ENCODE measurements at places on chromosomes 7 and 10.

DNA sequence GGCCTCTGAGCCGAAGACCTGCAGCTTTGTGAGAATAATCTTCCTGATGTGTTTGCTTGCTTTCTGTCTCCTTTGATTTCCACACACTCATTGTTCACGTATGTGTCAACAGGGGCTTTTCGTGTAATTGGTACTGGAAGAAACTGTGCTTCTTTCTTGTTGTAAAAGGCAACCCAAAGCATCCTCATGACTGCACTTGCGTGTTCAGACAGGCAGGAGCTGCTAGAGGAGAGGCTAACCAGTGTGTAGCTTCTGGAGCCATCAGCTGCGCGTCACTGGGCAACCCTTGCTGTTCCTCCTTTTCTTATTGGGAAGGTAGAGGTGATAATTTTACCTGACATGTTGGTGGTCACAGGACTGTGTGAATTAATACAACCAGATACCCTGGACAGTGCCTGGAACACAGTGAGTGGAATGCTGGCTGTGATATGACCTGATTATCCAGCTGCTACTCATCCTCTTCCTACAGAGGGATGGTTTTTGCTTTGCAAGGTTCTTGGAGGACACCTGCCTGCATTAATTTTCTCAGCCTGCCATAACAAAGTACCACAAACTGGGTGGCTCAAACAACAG is 213.0 kb downstream of the ABCA13 start:
- no peak for DNase-seq

DNA sequence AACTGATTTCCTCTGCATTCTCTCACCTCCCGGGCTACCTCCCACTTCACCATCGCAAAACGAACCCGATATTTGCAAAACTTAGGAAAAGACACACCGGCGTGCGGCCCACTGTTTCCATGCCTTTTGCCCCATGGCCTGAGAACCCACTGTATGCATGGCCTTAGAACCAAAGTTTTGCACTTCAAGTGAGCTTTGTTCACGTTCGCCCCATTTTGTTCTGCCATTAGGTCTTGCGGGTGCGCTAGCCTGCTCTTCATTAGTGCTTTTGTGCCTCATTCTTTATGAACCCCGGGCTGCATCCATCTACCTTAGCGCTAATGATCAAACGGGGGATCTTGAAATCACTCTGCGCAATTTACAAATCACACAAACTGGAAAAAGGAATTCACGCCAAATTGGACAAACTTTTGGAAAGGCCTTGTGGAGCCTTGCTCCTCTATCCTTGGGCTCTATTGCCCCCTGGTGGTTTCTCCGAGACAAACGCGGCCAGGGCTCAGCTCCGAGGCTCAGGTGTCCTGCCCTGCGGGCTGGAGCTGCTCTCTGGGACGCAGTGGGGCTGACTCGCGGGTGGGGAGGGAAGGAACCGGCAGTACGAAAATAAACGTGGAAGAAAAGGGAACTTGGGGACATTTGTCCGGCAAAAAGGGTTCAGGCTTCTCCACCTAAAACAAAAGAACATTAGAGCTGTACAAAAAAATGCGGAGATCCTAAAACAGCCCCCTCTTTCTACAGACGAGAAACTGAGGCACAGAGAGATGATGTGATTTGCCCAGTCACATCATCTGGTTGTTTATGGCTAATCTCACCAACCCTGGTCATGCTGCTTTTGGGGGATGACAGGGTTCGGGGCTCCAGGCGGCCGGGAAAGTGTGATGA is 300.4 kb upstream of the NFE2L3 start:
- DNase-seq, result peak; percentile 95

- no peak for DNase-seq
Observed at GRCh38 chr10:117544711-117545140, 2.2 kb downstream of the EMX2 start.

DNA sequence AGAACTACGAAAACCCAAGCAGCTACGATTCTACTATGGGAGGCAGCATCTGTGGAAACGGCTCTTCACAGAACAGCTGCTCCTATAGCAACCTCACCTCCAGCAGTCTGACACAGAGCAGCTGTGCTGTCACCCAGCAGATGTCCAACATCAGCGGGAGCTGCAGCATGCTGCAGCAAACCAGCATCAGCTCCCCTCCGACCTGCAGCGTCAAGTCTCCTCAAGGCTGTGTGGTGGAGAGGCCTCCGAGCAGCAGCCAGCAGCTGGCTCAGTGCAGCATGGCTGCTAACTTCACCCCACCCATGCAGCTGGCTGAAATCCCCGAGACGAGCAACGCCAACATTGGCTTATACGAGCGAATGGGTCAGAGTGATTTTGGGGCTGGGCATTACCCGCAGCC is 81.6 kb upstream of the SAMD8 start:
- DNase-seq, result no peak

DNA sequence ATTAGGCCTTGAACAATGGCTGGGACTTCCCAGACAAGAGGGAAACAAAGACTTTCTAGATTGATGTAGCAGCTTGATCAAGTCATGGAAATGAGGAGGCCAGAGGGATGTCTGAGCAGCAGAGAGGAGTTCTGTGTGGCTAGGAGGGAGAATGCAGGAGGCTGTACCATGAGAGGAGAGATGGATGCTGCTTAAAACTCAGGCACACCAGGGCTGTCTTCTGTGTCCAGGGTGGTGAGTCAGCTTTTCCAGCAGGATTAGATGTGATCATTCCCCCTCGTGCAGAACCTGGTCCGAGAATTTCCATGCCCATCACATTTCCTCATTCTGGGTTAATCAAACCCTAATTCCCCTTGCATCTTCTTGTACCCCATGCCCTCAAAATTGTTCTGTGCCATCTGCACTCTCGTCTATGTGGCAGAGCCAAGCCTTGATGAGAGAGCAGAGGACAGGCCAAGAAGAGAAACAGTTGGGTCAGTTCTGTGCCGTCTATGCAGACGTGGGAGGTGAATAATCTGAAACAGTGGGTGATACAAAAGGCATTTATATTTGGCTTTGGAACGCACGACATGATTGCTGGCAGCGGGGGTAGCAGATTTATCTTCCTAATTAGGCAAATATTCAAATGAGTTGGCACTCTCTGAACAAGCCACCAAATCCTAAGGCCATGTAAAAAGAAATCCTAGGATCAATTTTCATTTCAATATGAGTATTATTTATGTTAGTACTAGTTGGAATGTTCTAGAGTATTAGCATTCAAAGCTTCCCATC is 160.7 kb downstream of the TMEM178B start:
- DNase-seq, result no peak

DNA sequence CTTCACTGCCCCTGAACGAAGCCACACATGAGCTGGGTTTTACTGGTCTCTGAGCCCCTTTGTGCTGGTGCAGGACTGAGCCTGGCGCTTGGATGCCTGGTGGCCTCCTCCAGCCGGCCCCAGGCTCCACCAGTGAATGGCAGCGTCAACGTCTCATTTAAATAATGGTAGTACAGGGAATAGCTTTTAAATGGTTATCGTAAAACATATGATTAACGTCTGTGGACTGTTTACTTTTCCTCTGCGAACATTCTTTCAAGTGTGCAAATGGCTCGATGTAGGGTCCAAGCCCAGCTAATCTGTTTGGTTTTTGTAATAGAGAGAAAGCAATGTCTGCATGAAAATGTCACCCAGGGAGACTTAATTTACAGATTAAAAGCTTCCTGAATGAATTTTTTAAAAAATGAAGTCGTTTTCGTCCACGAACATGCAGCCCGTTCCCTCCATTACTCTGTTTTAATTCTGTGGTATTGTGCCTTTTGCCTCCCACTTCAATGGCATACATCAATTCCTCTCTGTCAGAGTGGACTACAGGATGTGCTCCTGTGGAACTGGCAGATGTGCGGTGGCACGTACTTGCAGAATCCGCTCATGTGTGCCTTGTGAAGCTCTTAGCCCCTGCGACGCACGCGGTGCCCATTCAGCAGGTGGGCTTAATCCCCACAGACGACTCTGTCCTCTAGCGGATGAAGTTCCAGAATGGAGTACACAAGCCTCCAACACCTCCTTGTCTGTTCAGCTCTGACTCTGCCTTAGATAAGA is 192.7 kb downstream of the TCF7L2 start:
- no peak for DNase-seq

- DNase-seq, result no peak
Observed at GRCh38 chr7:7104314-7104698, 78.0 kb upstream of the C1GALT1 start.

DNA sequence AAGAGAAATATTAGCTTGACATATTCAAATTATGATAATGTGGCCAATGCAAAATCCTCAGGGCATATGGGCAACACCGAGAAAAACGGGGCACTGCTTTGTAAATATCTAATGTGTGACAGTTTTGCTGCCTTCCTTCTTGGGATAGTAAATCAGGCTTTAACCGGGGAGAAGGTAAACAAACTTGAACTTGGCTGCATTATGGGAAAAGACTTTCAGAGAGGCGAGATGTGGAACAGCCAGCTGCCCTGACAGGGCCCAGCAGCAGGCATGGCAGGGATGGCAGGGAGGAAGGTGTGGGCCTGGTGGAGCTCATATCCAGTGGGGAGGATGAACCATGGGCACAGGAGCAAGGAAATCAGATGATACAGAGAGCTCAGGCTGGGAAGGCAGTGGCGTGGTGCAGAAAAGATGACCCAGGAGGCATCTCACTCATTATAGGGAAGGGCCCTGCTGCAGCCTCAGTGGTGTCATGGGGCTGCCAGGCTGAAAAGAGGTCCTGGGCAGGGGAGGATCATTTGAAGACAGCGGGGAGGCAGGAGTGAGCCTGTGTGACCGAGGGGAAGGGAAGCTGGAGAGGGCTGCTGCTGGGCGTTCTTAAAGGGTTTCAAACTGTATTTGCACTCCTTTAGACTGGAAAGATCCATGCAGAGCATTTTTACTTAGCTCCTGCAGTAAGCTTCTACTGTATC is 26.7 kb downstream of the CXCL12 start:
- no peak for DNase-seq

DNA sequence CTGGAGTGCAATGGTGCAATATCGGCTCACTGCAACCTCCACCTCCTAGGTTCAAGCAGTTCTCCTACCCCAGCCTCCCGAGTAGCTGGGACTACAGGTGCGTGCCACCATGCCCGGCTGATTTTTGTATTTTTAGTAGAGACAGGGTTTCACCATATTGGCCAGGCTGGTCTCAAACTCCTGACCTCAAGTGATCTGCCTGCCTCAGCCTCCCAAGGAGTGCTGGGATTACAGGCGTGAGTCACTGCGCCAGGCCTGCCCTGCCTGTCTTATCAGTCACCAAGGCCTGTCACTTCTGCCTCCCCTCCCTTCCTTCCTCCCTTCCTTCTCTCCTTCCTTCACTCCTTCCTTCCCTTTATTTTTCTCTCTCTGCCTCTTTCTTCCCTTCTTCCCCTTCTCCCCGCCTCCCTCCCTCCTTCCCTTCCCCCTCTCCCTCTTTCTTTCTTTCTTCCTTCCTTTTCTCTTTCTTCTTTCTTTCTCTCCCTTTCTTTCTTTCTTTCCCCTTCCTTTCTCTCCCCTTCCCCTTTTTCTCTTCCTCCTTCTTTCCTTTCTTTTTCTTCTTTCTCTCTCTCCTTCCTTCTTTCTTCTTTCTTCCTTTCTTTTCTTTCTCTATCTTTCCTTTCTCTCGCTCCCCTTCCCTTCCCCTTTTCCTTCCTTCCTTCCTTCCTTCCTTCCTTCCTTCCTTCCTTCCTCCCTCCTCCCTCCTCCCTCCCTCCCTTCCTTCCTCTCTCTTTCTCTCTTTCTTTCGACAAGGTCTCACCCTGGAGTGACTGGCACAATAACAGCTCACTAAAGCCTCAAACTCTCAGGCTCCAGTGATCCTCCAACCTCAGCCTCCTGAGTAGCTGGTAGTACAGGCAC is 3.1 kb upstream of the ST7 start:
- no peak for DNase-seq

DNA sequence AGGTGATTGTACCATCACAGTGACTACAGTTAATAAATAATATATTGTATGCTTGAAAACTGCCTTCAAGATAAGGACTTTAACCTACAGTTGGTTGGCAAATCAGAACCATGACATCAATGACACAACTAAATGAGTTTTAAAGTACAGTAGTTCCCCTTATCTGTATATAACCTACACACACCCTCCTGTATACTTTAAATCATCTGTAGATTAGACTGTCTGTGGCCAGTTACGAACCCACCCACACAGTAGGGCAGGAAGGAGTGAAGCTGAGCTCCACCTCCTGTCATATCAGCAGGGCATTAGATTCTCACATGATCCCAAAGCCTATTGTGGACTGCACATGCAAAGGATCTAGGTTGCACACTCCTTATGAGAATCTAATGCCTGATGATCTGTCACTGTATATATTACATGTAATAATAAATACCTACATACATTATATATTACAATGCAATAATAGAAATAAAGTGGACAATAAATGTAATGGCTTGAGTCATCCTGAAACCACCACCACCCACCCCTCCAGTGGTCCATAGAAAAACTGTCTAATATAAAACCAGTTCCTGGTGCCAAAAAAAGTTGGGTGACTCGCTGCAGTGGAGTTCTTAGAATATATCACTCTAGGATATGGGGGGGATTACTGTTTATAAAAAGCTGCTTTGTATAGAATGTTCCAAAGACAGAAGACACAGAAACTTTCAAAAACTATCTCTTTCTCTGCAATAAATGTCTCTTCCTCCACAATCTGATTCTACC is 5.6 kb downstream of the TPK1 start:
- peak; percentile 53 for DNase-seq

GRCh38 chr7:54823776-54824175 is 64.8 kb upstream of the SEC61G start:
- DNase-seq, result no peak

GRCh38 chr7:80440883-80441282 is 71.0 kb downstream of the GNAT3 start:
- DNase-seq, result no peak

GRCh38 chr10:130109796-130110245 is 809 bp downstream of the C10orf143 start:
- peak; percentile 86 for DNase-seq

DNA sequence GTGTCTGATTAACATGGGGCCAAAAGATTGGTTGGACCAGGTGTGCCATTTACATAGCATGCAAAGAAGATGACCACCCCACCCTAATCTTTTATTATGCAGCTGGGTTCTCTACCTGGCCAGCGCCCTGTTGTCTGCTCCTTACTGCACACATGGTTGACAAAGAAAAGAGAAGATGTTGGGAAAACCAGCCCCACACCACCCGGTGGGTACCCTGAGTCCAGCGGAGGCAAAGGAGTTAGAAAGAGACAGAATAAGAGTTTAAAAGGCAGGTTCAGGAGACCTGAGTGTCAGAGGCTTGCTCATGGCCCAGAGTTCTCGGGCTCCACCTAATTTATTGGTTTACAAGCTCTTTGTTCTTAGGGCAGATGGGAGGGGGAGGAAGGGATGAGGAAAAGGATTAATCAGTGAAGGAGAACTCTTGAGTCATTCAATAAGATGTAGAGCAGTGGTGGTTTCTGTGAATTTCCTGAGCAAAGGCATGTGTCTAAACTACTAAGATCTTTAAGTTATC is 24.1 kb upstream of the ABCA13 start:
- no peak for DNase-seq

GRCh38 chr7:100583132-100584053 is 2.5 kb downstream of the LRCH4 start:
- no peak for DNase-seq

Measured in ACHN (cell line).